ENCODE measurements at places on chromosomes 7 and 10.

DNA sequence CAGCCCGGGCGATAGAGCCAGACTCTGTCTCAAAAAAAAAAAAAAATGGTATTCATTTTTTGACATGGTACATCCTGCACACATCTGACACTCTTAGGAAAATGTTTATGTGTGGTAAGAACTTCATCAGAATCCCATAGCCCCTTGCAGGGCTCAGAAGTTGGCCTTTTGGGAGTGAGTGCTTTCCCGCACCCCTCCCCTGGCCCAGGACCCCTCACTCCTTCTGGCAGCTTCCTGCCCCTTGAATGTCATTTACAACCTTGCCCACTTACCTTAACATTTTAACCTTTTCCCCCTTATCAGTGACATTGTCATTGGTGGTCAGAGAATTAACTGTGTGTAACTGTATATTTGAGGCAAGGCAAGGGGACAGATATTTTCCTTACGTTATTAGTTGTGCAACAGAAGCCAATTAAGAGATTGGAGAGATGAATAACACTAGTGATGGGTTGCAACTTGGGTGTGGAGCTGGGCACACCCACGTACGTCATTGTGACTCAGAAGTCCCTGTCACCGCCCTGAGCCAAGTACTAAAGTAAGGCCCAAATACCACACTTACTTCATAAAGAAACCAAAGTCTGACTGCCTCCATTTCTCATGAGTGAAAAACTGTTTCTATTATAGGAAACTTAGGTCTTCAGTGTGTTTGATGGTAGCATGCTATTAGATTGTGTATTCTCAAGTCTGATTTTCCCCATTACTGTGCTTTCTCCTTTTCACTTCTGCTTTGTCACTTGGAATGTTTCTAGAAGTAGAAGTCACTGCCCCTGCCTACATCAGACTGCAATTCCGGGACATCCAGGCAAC is 31.6 kb downstream of the OGDH start:
- peak; percentile 71 for DNase-seq

- DNase-seq, result no peak
These were observed 19.4 kb upstream of the SH2D4B start for GRCh38 chr10:80518143-80518806.

GRCh38 chr7:6420680-6421079 is 27.1 kb downstream of the DAGLB start:
- DNase-seq, result no peak

DNA sequence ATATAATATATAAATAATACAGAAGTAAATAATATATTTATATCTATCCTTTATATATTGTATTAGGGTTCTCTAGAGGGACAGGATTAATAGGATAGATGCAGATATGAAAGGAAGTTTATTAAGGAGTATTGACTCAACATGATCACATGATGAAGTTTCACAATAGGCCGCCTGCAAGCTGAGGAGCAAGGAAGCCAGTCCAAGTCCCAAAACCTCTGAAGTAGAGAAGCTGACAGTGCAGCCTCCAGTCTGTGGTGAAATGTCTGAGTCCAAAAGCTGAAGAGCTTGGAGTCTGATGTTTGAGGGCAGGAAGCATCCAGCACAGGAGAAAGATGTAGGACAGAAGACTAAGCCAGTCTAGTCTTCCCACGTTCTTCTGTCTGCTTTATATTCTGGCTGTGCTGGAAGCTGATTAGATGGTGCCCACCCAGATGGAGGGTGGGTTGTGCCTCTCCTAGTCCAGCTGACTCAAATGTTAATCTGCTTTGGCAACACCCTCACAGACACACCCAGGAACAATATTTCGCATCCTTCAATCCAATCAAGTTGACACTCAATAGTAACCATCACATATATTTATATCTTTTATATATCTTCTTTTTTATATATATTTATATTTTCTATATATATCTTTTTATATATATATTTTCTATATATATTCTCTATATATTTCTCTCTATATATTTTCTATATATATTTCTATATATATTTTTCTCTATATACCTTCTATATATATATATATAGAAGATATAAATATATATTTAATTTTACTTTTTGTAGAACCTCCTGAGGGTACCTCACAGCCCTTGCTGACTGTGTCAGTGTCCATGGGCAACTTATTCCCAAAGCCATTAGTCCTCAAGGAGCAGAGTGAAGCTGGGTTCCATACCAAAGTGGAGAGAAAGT is 24.6 kb upstream of the AKR1B10 start:
- no peak for DNase-seq

- no peak for DNase-seq
These were observed 7.4 kb downstream of the ITGB1 start for GRCh38 chr10:32950591-32951108.

GRCh38 chr10:17181751-17182150 is 19.7 kb downstream of the TRDMT1 start:
- DNase-seq, result no peak

- DNase-seq, result peak; percentile 63
These were observed 47.8 kb downstream of the CPEB3 start for GRCh38 chr10:92242910-92243671.

DNA sequence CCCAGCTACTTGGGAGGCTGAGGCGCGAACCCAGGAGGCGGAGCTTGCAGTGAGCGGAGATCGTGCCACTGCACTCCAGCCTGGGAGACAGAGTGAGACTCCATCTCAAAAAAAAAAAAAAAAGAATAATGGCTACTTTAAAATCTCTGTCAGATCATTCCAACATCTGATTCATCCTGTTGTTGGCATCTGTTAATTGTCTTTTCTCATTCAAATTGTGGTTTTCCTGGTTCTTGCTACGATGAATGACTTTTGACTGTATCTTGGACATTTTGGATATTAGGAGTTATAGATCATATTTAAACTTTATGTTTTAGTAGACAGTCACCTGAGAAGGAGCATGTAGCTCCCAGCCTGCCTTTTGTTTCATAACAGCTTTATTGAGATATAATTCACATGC is 8.5 kb downstream of the TPST1 start:
- no peak for DNase-seq

DNA sequence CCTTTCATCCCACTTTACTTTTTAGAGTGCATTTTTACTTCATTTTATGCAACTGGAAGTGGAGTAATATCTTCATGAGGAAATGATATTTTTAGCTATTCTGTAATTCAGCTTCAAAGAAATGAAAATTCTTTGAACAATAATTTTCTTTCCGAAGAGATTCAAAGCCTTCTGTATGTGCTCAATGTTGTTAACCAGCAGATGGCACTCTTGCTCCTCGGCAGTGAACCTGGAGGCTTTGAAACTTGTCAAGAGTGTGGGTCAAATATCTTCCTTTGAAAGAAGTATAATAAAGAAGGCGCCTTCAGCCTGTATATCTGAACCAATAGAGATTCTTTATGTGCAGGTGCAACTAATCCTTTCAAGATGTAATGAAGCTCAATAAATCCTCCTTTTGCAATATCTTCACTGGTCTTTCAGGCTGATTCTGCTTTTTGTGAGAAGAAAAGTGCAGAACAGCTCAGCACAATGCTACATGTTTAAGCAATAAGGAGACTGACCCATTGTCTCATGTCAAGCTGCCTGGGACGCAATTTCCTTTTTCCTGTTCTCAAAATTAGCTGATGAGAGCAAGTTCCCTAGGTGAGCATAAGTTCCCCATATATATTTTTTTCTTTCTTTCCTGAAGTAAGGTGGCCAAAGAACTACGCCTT is 258.4 kb downstream of the SEMA3A start:
- DNase-seq, result peak; percentile 24

DNA sequence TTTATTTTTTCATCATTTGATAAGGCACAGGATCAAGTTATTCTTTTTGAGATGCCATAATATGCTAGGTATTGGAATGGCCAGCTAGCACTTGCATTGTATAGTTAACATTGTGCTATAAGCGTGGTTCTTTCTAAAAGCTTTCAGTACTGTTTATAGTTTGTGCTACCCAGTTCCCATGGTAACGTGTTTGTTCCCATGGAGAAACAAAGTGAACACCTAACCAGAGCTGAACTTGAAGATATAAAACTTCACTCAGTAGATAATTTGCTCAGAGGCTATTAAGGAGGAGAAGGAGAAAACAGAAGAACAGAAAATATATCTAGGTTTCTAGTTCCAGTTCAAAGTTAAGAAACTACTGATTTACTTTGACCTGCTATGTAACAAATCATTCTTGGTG is 23.6 kb upstream of the ITGB8 start:
- DNase-seq, result no peak

- no peak for DNase-seq
These were observed 58.8 kb downstream of the TSPAN12 start for GRCh38 chr7:120799147-120799546.

- no peak for DNase-seq
These were observed 93.3 kb upstream of the GDF10 start for GRCh38 chr10:47206449-47207280.

- no peak for DNase-seq
These were observed 278.2 kb downstream of the PLXDC2 start for GRCh38 chr10:20094226-20094976.

GRCh38 chr10:120516426-120516825 is 59.4 kb downstream of the PLPP4 start:
- DNase-seq, result no peak

- DNase-seq, result no peak
These were observed 2.2 kb downstream of the ARHGAP21 start for GRCh38 chr10:24721229-24722106.

DNA sequence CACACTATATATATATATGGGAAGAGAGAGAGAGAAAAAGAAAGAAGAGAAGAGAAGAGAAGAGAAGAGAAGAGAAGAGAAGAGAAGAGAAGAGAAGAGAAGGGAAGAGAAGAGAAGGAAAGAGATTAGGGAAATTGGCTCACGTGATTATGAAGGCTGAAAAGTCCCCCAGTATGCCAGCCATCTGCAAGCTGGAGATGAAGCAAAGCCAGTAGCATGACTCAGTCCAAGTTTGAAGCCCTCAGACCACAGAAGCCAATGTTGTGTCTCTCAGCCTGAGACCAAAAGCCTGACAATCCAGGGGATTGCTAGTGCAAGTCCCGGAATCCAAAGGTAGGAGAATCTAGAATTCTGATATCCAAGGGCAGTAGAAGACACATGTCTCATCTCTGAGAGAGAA is 206.3 kb upstream of the PRSS1 start:
- no peak for DNase-seq

DNA sequence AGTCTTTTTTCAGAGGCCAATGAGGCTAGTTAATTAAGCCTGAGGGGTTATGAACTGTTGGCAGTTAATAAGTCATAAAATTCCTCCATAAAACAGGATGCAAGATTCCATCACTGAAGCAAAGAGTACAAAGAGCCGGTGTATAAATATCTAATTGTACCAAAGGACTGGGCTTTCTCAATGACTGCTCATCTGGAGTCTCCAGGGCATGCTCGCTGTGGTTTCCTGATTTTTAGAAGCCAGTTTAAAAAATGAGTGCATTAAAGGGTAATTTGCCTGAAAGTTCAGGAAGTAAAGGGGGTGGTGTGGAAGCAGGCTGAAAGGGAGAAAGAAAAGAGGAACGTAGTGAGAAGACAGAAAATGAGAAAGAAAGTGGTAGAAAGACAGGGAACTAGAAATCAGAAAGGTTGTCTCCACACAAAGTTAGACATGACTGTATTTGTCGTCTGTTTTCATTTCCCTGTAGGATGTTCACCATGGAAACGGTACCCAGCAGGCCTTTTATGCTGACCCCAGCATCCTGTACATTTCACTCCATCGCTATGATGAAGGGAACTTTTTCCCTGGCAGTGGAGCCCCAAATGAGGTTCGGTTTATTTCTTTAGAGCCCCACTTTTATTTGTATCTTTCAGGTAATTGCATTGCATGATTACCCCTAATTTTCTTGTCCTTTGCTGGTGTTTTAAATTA is 282.3 kb downstream of the TWIST1 start:
- DNase-seq, result no peak

DNA sequence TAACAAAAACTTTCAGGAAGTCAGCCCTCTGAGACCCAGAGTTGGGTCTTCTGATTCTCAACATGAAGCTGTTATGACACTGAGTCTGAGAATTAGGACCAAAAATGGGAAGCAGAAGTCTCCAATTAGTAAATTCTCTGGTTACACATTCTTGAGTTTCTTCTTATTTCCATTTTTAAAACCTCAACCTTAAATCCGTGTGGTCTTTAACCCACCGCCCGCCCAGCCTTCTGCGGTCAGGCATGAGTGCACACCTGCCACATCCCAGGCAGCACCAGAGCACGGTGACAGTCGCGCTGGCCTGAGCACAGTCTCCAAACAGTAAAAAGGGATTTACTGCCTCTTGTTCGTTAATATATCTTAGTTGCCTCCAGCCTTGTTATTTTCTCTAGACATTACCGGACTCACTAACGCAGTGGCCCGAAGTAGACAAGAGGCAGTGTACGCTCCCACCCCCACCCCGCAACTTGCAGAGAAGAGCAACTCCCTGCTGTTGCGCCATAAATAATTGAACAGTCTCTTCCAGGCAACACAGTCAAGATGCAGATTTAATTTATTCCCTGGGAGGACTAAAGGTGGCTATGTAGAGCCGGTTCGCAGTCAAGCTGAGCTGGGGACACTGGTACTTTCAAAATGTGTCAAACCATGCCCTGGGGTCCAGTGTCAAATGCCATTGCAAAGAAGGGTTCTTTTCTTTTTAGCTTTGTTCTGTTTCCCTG is 147.0 kb upstream of the CELF2 start:
- DNase-seq, result no peak

DNA sequence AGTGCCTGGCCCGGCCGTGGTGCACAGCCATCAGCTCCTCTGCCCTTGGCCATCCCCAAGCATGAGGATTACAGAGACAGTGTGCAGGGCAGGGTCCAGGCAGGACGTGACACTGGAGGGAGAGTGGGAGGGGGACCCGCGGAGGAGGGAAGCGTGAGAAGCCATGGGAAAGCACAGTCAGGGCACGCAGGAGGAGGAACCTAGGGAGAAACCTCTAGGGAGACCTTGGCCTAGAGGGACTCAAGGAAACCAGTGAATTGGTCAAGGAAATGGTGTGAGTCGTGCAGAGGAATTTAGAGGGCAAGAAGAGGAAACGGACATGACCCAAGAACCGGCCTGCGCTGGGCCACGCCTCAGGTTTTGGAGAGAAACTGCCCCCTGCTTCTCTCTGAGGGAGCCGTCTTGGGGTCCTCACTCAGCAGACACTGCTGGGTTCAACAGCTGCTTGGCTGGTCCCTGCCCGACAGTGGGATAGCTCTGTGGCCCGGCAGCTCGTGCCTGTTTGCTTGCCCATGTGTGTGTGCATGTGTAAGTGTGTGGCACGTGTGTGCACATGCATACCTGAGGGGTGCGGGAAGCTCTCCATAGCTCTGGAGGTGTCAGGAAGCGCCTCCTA is 3.2 kb downstream of the OPN4 start:
- no peak for DNase-seq

- peak; percentile 56 for DNase-seq
These were observed 2.5 kb downstream of the TRIM8 start for GRCh38 chr10:102646610-102647442.

GRCh38 chr10:52615756-52616394 is 156.7 kb downstream of the MBL2 start:
- no peak for DNase-seq

DNA sequence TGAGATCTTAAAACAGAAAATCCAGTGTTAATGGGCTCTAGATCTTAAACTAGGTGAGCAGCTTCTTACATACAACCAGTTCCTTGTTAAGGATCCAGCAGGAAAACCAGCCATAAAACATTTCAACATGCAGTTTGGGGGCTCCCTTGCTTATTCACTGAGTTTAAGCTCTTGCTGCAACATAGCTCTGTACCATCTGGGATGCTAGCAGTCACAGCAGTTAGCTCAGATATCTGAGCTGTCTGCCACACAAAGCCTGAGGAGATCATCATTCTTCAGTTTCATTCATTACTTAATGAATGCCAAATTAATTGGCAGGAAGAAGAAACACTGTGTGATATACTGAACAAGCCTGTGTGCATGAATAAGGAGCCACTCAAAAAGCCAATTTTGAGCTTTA is 62.8 kb downstream of the PODXL start:
- DNase-seq, result no peak

GRCh38 chr7:118327174-118327573 is 102.7 kb downstream of the ANKRD7 start:
- DNase-seq, result no peak

All from CD4-positive, alpha-beta T cell (primary cell).